ENCODE measurements at places on chromosomes 3 and 15. TPM values are rescaled to one million over a fixed set of nuclear protein-coding genes. Genes with fewer than 3 reads are reported as not detected.

The AEN gene
- 72.0 TPM for total RNA-seq

The ACKR4 gene
- not detected for total RNA-seq

The CCR5 gene
- total RNA-seq: not detected

The GOLGA8M gene
- total RNA-seq: not detected

The ADGRG7 gene
- not detected for total RNA-seq

The GHSR gene
- not detected for total RNA-seq

The PLCH1 gene
- total RNA-seq: 0.97 TPM

The AHSG gene
- not detected for total RNA-seq

The POLQ gene
- total RNA-seq: 6.3 TPM

The CCNB2 gene
- 97.1 TPM for total RNA-seq

The BMF gene
- 1.1 TPM for total RNA-seq

The ATP8B4 gene
- total RNA-seq: 0.69 TPM

The PAQR9 gene
- total RNA-seq: 3.1 TPM

The EXOSC7 gene
- total RNA-seq: 49.6 TPM

The CADM2 gene
- 0.27 TPM for total RNA-seq

The DUOX2 gene
- total RNA-seq: 0.06 TPM

The PP2D1 gene
- total RNA-seq: not detected

The CP gene
- total RNA-seq: 4.9 TPM

The DPPA2 gene
- not detected for total RNA-seq

The CLK3 gene
- 34.9 TPM for total RNA-seq

The NR1I2 gene
- total RNA-seq: not detected

The CCDC39 gene
- not detected for total RNA-seq

The TM6SF1 gene
- total RNA-seq: not detected

The MYL3 gene
- total RNA-seq: not detected

The ZBBX gene
- not detected for total RNA-seq

The KNG1 gene
- total RNA-seq: 0.07 TPM

The CPNE9 gene
- total RNA-seq: 0.14 TPM

The KCNH8 gene
- total RNA-seq: not detected

The THAP10 gene
- total RNA-seq: 6.4 TPM

The FRMD5 gene
- 3.7 TPM for total RNA-seq

The NDN gene
- total RNA-seq: 0.08 TPM

The POPDC2 gene
- total RNA-seq: 0.25 TPM

The CPNE4 gene
- 4.0 TPM for total RNA-seq

The TEX55 gene
- not detected for total RNA-seq

The PODXL2 gene
- 8.0 TPM for total RNA-seq

The COPS2 gene
- total RNA-seq: 55.3 TPM

The KLHL6 gene
- not detected for total RNA-seq

The IGSF11 gene
- 5.6 TPM for total RNA-seq

The LARP6 gene
- total RNA-seq: 80.0 TPM

The C3orf22 gene
- total RNA-seq: not detected

The CA12 gene
- total RNA-seq: 168 TPM

The TAGLN3 gene
- total RNA-seq: not detected

The SCG5 gene
- 2.4 TPM for total RNA-seq

The GPR160 gene
- total RNA-seq: 1.5 TPM

The ALDH1L1 gene
- 0.17 TPM for total RNA-seq
